ENCODE measurements at places on chromosomes 4 and X. TPM values are rescaled to one million over a fixed set of nuclear protein-coding genes. Genes with fewer than 3 reads are reported as not detected.

DNA sequence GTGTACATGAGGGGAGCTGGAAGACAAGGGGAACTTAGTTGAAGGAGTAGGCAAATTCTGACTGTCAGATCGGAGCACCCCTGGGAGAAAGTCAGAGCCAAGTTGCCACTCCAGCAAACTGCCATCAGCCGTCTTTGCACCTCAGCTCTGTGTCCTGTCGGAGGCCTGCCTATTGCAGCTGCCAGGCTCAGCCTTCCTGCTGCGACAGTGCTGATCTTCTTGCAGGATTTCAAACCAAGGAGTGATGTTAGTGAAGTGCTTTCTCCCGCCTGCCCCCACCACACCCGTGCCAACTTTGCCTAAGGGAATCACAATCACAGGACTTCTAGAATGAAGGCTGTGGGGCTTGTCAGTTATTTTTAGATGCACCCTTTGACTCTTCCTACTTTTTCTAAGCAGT lies 185.3 kb downstream of the KIT start:
- DNase-seq, result no peak

- DNase-seq, result no peak
These were observed 215.9 kb downstream of the MID1 start for GRCh38 chrX:10404436-10404835.

- DNase-seq, result no peak
These were observed 67.0 kb upstream of the FAM9A start for GRCh38 chrX:8868070-8868773.

DNA sequence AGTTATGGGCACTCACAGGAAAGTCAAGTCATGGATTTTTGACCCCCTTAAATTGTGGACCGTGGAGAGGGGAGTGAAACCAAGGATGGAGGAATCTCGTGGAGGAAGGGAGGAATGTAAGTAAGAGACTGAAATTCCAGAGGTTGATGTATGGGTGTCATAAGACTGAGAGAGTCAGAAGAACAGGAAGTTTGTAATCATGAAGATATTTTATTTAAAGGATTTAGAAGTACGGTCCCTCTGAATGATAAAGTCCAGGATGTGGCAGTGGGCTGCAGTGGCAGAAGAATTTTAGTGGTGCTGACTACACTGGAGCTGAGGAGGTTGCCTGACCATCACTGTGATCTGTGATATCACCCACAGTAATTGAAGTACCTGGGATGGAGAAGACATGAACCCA lies 57.8 kb downstream of the DCLK2 start:
- DNase-seq, result no peak

GRCh38 chr4:139154538-139154937 lies 22.5 kb downstream of the ELF2 start:
- DNase-seq, result no peak

NOP14 gene
- total RNA-seq, result 22.6 TPM

KCNE5 gene
- total RNA-seq, result not detected
